ENCODE measurements at places on chromosomes 2 and 18. TPM values are rescaled to one million over a fixed set of nuclear protein-coding genes. Genes with fewer than 3 reads are reported as not detected.

DNA sequence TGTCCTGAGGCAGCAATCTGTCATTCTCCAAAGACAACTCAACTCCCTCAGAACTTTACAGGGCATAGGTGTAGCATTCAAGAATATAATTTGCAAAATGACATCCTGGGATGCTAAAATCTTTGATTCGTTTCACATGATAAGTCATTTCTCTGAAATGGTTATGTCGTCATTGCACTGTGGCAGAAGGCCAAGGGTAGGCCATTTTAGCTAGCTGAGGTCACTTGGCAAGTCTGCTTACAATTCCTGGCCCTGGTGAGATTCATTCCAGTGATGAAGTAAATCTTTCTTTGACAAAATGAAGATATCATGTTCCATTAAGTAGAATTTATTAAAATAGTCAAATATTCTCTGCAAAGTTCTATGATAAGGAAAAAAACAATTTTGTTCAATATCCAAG lies 1410.3 kb upstream of the LRRTM1 start:
- H3K27me3 ChIP-seq: no peaks in the 10 kb centered on the region
- no peak overlapping the region for H3K4me3 ChIP-seq
- H3K36me3 ChIP-seq: no peaks in the 10 kb centered on the region
- H3K4me1 ChIP-seq: no peaks in the 10 kb centered on the region
- no peak for DNase-seq
- H3K27ac ChIP-seq: no peak overlapping the region

DNA sequence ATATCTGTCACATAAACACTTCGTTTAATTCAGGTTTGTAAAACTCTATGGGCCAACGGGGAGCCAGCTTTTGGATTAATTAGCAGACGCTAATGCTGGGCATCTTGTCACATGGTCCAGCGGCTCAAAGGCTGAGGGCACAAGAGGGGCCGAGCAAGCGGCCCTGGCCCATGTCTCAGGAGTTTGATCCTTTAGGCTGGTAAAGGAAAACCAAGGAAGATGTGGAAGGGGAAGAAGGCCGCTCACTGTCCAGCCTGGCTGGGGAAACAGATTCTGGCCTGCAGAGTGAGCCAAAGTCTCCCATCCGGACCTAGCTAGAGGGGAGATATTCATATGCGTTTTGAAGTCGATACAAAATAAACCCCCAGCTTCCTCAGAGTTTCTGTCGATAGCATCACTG lies 248.6 kb upstream of the SIX2 start:
- no peaks in the 10 kb centered on the region for H3K36me3 ChIP-seq
- DNase-seq: no peak
- peaks cover 16% of the 10 kb centered on the region for H3K4me1 ChIP-seq
- H3K27ac ChIP-seq: no peak overlapping the region
- no peaks in the 10 kb centered on the region for H3K27me3 ChIP-seq

DNA sequence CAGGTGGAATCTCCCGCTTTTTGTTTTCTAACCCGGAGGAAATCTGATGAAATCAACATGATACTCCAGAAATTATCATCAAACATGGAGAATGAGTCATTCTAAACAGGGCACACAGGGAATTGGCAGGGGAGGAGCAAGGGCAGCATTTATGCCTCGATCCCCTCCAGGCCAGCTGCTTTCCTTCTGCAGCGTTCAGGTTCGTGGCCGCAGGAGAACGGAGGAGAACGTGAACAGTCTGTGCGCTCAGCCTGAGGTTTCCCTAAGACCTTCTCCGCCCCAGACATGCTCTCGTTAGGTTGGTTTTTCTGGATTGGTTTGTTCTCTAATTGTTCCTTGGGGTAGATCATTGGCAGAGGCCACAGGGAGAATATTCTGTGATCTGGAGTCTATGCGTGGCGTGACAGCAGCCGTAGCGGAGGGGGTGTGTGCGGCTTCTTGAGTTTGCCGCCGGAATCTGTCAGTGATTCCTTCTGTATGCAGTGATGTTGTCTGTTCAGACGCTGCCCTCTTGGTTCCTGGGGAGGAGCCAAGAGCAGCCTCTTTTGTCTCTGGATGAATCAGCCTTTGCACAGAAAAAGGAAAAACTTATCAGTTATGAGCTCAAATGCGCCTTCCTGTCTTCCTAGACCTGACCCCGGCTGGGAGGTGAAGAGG lies 75.9 kb downstream of the SH3BP4 start:
- peaks cover 17% of the 10 kb centered on the region for H3K4me1 ChIP-seq
- no peaks in the 10 kb centered on the region for H3K36me3 ChIP-seq
- no peak overlapping the region for H3K27ac ChIP-seq
- H3K4me3 ChIP-seq: no peak overlapping the region

DNA sequence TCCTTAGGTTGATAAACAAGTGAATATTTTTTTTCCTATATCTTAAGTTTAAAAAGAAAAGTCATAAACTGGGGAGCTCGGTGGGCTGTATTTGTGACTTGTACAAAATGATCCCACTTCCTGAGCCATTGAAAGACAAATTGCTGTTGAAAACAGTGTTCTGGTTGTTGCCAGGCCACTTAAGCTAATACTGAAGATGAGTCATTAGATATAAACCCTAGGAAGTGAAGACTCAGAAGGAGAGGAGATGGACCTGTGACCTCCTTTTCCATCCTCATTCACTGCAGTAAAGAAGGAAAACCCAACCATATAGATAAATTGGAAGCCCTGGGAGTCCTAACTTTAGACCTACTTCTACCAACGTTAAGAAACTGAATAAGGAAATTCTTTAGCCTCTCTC lies 46.2 kb upstream of the SERPINE2 start:
- no peak overlapping the region for H3K27ac ChIP-seq
- DNase-seq: no peak
- H3K36me3 ChIP-seq: no peaks in the 10 kb centered on the region
- H3K4me1 ChIP-seq: no peaks in the 10 kb centered on the region

- DNase-seq: no peak
- H3K4me3 ChIP-seq: no peak overlapping the region
- H3K36me3 ChIP-seq: no peaks in the 10 kb centered on the region
- no peaks in the 10 kb centered on the region for H3K4me1 ChIP-seq
- no peak overlapping the region for H3K27ac ChIP-seq
Observed at GRCh38 chr2:11940121-11940743, 193.8 kb downstream of the LPIN1 start.

DNA sequence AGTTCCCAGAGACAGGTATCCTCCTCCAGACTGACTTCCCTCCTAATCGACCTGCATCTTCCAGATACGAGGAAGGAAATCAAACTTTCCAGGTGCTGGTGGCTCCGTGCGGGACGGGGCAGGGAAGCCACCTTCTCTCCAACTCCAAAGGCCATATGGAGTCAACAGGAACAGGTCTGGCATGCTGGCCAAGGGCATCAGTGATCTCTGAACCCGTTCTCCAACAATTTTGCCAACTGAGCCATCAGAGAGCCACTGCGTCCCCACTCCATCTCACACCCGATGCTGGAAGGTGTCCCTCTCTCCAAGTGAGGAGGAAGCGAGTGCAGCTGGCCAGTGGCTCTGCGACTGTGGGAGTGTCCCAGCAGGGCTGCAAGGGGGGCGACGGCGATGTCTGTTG lies 5.4 kb downstream of the EDAR start:
- DNase-seq: no peak
- H3K36me3 ChIP-seq: no peaks in the 10 kb centered on the region
- H3K4me3 ChIP-seq: no peak overlapping the region
- peaks cover 13% of the 10 kb centered on the region for H3K27me3 ChIP-seq
- H3K4me1 ChIP-seq: peaks cover 4% of the 10 kb centered on the region

GRCh38 chr2:215420471-215420935 lies 15.4 kb downstream of the FN1 start:
- peaks cover 64% of the 10 kb centered on the region for H3K36me3 ChIP-seq
- peaks cover 16% of the 10 kb centered on the region for H3K4me1 ChIP-seq
- no peak overlapping the region for H3K27ac ChIP-seq
- no peaks in the 10 kb centered on the region for H3K27me3 ChIP-seq

DNA sequence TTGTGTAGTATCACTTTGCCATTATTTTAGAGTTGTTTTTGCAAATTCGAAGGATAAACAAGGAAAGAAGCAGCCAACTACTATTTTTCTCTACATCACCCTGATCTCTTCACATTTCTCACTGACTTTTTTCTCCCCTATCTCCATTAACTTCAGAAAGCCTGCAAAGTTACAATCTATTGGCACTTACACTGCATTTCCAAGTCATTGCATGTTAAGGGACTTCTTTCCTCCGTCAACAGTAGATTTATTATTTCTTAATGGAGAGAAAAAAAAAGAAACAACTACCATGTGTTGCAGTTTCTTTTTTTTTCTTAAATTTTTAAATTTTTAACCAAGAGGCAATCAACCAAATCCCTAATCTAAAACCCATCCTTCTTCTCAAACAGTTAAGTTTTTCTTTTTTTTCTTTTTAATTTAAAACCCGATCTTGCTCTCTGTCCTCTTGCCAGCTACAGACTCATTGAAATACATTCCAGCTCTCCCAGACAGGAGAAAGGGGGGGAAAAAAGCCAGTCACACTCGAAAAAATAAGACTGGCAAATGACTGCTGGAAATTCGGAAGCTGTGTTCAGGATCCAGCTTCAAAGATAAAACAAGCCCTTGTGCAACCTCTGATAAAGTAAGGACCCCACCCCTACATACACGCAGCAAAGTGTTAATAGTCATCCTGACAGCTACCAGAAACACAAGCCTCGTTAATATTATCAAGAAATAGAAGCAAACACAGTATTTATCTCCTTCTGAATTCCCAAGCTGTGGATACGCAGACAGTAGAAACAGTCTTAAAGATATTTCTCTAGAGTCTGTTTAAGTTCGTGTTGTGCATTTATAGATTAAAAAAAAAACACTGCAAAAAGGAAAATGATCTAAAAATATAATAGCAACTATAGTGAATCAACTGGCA lies 1.3 kb downstream of the LRRTM4 start:
- no peak overlapping the region for H3K4me3 ChIP-seq
- H3K27me3 ChIP-seq: no peaks in the 10 kb centered on the region
- no peak overlapping the region for H3K27ac ChIP-seq
- no peak for DNase-seq
- no peaks in the 10 kb centered on the region for H3K4me1 ChIP-seq
- H3K36me3 ChIP-seq: no peaks in the 10 kb centered on the region

DNA sequence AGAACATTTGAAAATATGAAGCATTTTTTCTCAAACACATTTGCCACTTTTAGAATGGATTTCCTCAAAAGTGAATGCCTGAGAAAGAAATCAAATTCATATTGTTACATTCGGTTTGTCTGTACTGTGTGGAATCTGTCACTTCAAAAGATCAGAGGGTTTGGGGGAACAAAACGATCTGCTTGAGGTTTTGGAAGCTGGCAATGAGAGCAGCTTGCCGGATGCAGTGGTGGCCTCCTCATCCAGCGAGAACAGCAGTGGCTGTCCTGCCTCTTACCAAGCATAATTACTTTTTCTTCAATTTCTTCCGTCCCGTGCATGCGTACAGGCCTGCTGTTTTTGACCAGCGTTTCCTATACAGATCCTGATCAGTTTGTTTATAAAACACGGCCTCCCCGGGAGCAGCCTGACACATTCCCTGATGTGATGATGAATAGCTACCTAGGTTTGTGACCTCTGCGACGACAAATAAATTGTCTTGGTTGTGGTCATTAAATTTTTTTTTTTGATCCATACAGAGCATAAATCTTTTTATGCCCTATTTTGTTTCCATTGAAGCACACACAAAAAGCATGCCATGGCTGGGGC lies 45.2 kb downstream of the ITGA6 start:
- H3K36me3 ChIP-seq: peaks cover 10% of the 10 kb centered on the region
- H3K4me1 ChIP-seq: no peaks in the 10 kb centered on the region
- H3K27me3 ChIP-seq: no peaks in the 10 kb centered on the region
- no peak overlapping the region for H3K27ac ChIP-seq
- DNase-seq: no peak

DNA sequence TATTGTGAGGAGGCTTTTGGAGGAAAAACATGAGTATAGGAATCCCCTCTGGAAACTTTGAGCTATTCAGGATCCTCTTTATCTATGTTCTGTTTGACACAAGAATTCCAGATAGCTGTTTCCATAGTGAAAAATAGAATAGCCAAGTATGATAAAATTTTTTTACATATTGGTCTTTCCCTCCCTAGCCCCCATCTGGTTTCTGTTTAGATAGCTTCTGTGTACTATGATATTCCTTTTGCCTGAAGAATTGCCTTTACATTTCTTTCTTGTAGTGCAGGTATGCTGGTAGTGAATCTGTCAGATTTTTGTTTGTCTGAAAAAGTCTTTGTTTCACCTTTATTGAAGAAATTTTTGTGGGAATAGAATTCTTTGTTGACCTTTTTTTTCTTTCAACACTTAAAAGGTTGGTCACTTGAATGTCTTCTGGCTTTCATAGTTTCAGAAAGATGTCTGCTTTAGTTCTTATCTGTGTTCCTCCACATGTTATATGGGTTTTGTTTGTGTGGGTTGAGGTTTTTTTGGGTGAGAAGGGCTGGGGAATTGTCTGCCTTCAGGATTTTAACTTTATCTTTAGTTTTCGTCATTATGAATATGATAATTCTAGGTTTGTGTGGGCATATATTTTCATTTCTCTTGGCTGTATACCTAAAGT lies 29.9 kb upstream of the FBLN7 start:
- no peak for DNase-seq
- no peaks in the 10 kb centered on the region for H3K27me3 ChIP-seq
- H3K36me3 ChIP-seq: peaks cover 89% of the 10 kb centered on the region
- no peak overlapping the region for H3K27ac ChIP-seq
- no peaks in the 10 kb centered on the region for H3K4me1 ChIP-seq

DNA sequence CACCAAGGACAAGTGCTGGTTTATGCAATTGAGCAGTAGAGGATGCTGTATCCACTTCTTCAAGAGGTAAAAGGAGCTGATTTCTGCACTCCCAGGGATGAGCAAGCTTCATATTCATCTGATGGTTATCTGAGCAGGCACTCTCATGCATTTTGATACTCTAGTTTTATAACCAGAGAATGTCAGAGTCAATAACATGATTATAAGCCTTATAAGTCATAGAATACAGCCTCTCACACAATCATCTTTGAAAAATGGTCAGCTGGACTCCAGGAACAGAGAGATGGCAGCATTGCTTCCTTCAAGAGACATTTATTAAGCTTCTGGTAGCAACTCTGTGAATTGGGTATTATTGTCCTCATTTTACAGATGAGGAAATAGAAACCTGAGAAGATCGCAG lies 167.1 kb downstream of the SLC8A1 start:
- no peak for DNase-seq
- H3K27me3 ChIP-seq: no peaks in the 10 kb centered on the region
- no peak overlapping the region for H3K4me3 ChIP-seq
- H3K36me3 ChIP-seq: no peaks in the 10 kb centered on the region
- no peak overlapping the region for H3K27ac ChIP-seq

- H3K27me3 ChIP-seq: no peaks in the 10 kb centered on the region
- H3K4me1 ChIP-seq: no peaks in the 10 kb centered on the region
- no peak overlapping the region for H3K4me3 ChIP-seq
- H3K36me3 ChIP-seq: no peaks in the 10 kb centered on the region
Observed at GRCh38 chr18:52228166-52228565, 111.8 kb upstream of the DCC start.

The TMEM127 gene
- 77.4 TPM for total RNA-seq

The TUBA3E gene
- total RNA-seq: not detected

The DUSP2 gene
- total RNA-seq: 5.5 TPM
